ENCODE measurements at places on chromosomes 2 and 18. TPM values are rescaled to one million over a fixed set of nuclear protein-coding genes. Genes with fewer than 3 reads are reported as not detected.

The STEAP3 gene
- total RNA-seq = 0.90 TPM

The ADNP2 gene
- total RNA-seq = 8.0 TPM

The MYO5B gene
- 6.2 TPM for total RNA-seq

The GKN1 gene
- total RNA-seq = 1.4 TPM

- no peak for DNase-seq
Measured at GRCh38 chr2:5845798-5846330, 153.7 kb downstream of the SOX11 start.

DNA sequence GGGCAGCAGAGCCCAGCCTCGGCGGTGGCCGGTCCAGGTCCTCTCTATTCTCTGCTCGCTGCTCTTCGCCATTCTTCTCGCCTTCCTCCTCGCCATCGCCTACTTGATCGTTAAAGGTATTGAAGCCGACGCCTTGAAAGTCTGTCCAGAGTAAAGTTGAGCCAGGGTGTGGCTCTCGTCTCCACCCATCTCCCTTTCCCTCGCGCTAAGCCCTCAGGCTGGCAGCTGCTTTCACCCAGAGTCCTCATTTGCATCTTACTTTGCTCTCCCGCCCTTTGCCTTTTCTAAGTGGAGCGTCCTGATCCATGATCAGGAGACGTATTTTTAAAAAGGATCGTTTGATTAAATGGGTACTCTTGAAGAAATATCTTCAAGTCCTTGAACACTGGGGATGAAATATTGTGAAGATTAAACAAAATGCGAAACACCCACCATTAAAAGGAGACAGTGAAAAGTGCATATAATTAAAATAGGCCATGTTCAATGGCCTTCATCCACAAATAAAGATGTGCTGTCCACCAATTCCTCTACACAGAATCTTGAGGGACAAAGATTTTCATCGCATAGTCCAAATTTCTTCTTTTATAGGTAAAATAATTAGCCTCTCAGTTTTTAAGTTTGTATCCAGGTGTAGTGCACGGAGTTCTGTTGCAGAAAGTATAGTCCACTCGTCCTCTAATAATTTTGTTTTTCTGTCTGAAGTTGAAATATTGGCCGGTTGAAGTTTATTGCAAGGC, 657 bp downstream of the ARL6IP6 start:
- DNase-seq = no peak

- no peak for DNase-seq
Measured at GRCh38 chr18:77572537-77572936, 322.9 kb downstream of the GALR1 start.

DNA sequence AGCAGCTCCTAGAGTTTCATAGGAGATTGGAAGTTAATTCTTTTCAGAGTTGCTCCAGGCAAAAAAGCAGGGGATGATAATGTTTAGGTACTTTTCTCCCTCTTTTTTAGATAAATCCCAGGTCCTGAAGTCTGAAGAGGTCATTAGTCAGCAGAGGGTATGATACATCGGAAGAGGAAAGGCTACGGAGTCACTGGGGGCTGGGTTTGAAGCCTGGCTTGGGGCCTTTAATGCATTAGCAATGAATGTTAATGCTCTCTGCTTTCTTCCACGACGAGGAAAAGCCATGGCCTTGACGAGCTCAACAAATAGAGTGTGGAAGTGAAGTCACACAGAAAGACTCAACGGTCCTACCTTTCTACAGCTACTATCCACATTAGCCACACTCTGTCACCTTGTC, 235.1 kb downstream of the NCKAP5 start:
- no peak for DNase-seq

DNA sequence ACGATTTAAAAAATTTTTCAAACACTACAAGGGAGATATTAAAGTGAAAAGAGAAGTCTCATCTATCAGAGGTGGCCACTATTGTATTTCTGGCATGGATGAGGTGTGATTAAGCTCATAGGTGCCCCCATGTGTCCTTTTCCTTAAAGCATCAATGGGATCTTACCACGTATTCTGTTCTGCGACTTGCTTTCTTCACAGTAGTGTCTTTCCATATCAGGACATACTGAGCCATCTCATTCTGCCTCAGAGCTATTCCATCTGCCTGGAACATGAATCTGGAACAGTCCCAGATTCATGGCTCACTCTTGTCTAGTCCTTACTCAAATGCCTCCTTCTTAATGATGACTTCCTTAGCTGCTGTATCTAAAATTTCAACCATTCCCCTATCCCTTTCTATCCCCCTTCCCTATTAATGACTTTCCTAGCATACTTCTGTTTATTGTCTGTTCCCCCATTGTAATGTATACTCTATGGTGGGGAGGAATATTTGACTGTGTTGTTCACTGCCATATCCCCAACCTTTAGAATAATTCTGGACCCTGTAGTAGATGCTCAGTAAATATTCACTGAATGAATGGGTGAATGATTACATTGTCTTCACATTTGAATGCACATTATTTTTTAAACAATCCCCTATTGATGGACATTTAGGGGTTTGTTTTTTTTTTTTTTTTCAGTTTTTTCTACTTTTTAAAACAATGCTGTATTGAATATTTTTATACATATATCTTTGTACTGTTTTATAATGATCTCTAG, 11.1 kb downstream of the STAMBP start:
- no peak for DNase-seq

- no peak for DNase-seq
Measured at GRCh38 chr2:223782629-223783028, 54.8 kb downstream of the AP1S3 start.

DNA sequence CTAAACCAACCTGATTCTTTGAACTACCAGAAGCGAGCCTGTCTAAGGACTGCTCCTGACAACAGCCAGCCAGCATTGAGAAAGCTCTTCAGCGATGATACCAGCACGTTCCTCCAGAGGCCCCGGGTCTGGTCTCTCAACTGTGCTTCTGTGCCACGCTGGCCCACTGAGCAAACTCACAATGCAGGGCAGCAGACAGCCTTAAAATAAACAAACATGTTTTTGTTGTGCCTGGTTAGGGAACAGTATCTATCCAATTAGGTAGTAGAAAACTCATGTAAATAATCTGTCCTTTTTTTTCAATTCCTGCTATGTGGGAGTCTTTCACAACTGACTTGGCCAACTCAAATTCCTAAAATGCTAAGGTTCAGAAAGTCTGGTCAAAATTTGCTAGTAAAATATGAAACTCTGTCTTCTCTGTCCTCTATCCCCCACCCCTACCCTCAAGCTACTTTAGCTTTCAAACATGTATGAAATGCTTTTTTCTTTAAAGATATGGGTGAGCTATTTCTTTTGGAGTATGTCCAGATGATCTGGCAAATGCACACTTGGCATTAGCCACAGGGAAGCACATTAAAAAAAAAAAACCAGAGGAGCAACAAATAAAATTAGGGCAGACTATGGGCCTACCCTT, 21.4 kb upstream of the EML4 start:
- no peak for DNase-seq

DNA sequence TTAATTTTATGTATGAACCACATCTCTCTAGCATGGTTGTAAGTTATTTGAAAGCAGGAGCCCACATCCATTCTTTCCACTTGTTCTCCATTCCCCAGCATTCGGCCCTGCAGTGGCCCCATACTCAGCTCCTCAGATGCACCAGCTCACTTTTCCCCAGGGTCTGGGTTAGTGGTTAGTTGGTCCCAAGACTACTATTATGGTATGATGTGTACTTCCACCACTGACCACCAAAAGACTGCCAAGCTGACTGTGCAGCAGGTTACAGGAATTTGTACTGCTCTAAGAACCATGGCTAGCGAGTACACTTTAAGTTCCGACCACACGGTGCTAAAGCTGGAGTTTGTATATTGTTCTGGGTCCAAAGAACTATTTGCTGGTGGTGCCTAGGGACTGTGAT, 413.6 kb upstream of the TCF4 start:
- DNase-seq = no peak

GRCh38 chr18:7872569-7872968, 305.5 kb downstream of the PTPRM start:
- no peak for DNase-seq

- no peak for DNase-seq
Measured at GRCh38 chr2:42942990-42943493, 150.7 kb upstream of the HAAO start.

DNA sequence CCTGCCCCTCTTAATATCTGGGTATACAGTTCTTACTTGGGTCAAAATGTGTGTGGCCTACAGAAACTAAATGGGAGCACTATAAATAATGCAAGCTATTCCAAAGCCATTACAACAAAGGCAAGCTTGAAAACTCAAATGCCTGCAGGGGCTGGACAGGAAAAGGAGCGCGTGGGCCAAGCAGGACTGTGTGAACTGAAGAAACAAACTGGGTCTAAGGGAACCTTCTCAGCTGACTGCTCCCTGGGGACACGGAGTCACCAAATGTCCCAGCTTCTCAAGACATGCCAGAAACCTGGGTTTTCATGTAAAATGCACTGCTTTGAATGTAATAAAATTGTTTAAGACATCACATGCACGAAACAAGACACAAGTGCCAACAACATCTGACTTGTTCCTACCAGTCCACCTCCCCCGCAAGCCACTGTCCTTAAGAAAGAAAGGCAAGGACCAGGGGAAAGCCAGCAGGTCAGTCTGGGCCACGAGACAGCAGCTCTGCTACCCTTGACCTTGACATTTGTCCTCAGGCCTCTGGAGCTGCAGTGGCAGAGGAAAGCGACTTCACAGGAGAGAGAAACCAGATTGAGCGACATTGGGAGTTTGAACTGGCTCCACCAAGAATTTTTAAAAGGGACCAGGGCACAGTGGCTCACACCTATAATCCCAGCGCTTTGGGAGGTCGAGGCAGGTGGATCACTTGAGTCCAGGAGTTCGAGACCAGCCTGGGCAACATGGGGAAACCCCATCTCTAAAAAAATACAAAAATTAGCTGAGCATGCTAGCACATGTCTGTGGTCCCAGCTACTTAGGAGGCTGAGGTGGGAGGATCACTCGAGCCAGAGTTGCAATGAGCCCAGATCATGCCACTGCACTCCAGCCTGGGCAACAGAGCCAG, 89.7 kb upstream of the SH3BP4 start:
- DNase-seq = no peak

DNA sequence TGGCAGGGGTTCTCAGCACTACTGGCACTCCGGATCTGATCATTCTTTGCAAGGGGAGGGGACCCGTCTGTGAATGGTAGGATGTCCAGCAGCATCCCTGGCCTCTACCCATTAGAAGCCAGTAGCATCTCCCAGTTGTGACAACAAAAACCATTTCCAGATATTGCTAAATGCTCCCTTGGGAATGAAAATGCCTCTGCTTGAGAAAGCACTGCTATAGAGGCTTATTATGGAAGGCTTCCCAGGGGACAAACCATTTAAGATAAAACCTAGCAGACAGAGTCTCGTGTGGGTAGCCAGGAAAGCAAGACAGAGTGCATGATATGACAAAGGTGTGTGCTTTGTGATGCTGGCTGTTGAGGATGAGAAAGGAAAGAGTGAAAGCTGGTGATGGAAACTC, 273.7 kb downstream of the TMX3 start:
- DNase-seq = no peak

DNA sequence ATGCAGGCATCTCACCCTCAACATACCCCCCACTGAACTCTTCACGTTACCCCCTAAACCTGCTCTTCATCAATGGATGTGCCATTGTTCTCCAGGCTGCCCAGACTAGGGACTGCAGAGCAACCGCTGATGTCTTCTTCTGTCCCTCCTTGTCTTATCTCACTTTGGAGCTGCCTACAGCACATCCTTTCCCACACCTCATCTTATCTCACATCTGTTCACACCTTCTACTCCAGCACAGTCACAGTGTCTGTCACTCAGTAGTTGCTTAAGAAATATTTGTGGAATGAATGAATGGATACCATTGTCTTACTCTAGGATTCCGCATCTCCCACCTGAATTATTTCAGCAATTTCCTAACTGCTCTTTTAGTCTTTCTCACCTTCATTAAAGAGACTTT, 144.5 kb downstream of the ANTXR1 start:
- no peak for DNase-seq

DNA sequence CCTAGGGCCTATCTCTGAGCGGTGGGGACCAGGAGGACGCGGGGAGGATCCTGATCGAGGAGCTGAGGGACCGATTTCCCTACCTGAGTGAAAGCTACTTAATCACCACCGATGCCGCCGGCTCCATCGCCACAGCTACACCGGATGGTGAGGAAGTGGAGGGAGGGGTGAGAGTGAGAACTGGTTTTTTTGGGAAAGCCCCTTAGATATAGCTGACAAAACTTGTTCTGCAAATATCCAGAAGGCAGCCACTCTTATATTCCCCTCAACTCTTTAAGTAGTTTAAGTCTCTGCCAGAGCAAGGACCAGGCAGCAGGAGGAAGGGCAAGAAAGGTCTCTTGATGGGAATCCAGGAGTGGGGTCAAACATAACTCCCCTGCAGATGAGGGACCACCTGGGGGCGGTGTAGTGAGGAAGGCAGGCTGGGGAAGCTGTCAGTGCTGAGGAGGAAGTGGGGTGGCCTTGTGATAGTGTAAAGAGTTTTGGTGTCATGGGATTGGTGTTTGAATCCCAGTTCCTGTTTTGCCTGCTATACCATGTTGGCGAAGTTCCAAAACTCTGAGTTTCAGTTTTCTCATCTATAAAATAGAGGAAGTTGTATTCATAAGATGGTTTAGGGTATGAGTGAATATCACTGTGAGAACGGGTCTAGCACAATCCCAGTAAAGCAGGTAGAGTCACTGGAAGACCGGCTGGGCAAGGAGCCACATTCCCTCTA, 3.4 kb downstream of the NAGK start:
- no peak for DNase-seq

DNA sequence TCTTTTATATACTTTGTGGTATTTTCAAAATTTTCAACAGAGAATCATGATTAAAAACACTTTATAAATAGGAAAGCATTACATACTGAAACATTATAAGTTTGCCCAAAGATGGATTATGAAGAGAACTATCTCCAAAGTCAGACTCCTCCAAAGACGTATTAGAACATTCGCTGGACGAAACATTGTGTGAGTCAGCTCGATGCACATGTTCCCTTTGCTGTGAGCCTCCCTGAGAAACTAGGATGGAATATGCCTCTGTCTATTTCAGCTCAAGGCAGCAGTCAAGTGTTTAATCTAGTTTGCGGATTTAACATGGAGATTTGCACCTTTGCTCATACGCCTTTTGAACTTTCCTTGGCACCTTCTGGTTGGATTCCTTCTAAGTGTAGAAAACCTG, 92.2 kb upstream of the NCKAP5 start:
- DNase-seq = no peak

DNA sequence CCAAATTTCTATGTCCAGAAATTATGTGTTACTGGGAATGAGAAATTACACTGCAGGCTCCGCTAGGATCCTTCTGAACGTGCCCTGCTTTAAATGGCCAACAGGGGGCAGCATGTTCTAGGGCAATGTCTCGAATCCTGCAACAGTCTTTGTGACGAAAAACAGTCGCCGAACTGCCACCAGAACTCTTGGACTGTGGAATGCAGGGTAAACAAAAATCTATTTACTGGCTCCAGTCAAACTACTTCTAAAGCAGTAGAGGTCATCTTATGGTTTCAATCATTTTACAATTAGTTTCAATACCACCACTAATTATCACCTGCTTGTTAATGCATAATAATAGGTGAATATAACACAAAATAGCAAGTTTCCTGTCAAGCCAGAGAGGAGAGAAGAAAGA, 9.8 kb upstream of the ZNF397 start:
- DNase-seq = peak; percentile 67

DNA sequence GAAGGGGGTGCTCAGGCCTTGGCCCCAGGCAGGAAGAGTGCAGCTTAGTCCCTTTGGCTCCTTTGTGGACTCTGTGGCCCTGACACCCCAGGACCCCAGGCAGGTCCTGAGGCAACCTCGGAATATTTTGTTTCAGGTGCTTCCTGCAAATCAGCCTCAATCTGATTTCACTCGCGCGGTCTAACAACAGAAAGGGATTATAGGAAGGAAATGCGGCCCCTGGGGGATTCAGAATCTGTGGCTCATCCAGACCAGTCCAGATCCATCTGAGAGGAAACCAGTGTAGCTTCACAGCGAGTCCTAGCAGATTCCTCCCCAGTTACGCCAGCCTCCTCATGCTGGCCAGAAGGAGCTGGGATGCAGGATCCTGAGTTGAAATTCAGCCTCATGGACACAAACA, 59.5 kb upstream of the YWHAQ start:
- no peak for DNase-seq

All from thymus (tissue), 14 donors.